T-helper 17 cell (primary cell): ENCODE measurements at places on chromosomes 1 and 21. TPM values are rescaled to one million over a fixed set of nuclear protein-coding genes. Genes with fewer than 3 reads are reported as not detected.

DNA sequence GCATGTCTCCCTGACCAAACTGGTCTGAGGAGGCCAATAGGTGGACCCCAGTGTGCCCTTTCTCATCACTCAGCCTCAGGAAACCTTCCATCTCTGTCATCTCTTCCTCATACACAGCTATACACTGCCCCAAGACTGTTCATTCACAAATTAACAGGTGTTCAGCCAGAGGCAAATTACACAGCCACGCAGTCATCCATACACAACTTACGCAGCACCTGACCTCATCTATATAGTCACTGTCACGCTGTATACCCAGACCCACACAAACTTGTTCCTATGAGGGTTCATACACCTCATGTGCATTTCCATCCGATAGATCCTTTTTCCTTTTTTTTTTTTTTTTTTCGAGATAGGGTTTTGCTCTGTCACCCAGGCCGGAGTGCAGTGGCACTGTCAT, 12.4 kb downstream of the DLGAP3 start:
- peaks cover 57% of the 10 kb centered on the region for H3K27me3 ChIP-seq
- peaks cover 5% of the 10 kb centered on the region for H3K4me1 ChIP-seq
- no peak for DNase-seq
- H3K27ac ChIP-seq, result no peak overlapping the region
- peaks cover 8% of the 10 kb centered on the region for H3K36me3 ChIP-seq
- no peak overlapping the region for H3K4me3 ChIP-seq

- H3K4me1 ChIP-seq, result no peaks in the 10 kb centered on the region
- peaks cover 10% of the 10 kb centered on the region for H3K27me3 ChIP-seq
- H3K27ac ChIP-seq, result no peak overlapping the region
- H3K4me3 ChIP-seq, result no peak overlapping the region
- no peak for DNase-seq
- no peaks in the 10 kb centered on the region for H3K36me3 ChIP-seq
Measured at GRCh38 chr21:29677326-29677725, 262.5 kb downstream of the GRIK1 start.

GRCh38 chr1:58741678-58742553, 41.9 kb downstream of the JUN start:
- DNase-seq, result no peak
- H3K4me1 ChIP-seq, result peaks cover 7% of the 10 kb centered on the region
- H3K4me3 ChIP-seq, result no peak overlapping the region
- H3K36me3 ChIP-seq, result peaks cover 2% of the 10 kb centered on the region

GRCh38 chr1:10014016-10014415, 17.0 kb downstream of the RBP7 start:
- H3K27me3 ChIP-seq, result peaks cover 6% of the 10 kb centered on the region
- H3K4me1 ChIP-seq, result no peaks in the 10 kb centered on the region
- no peak overlapping the region for H3K27ac ChIP-seq
- H3K36me3 ChIP-seq, result no peaks in the 10 kb centered on the region
- H3K4me3 ChIP-seq, result no peak overlapping the region

- H3K4me1 ChIP-seq, result peaks cover 9% of the 10 kb centered on the region
- no peaks in the 10 kb centered on the region for H3K36me3 ChIP-seq
- H3K4me3 ChIP-seq, result no peak overlapping the region
- H3K27ac ChIP-seq, result no peak overlapping the region
- no peaks in the 10 kb centered on the region for H3K27me3 ChIP-seq
Measured at GRCh38 chr1:186443638-186444037, 17.3 kb downstream of the PDC start.

DNA sequence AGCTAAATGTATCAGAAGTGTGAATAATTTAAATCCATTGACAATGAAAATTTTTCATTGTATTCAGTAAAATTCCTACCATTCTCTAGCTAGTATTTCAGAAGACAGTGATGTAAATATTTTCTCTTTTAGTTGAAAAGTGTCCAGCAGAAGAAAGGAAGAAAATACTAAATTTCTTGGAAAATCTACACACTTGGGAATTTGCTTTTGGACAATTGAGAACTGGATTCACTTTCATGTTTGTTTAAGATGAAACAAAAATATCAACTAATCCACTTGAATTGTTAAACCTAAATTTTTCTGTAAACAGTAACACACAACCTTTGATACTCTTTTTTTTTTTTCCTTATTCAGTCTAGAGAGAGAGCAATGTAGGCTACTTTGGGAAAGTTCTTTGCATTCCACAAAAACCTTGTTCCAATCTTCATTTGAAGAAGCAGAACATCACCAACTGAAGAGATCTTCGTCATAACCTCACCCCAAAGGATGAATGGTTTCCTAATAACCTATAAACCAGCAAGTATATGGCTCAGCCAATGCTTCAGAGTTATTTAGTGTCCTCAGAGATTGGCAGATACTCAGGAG, 155.1 kb upstream of the GORAB start:
- no peak for DNase-seq
- H3K4me3 ChIP-seq, result no peak overlapping the region
- H3K27ac ChIP-seq, result no peak overlapping the region
- peaks cover 2% of the 10 kb centered on the region for H3K4me1 ChIP-seq
- H3K27me3 ChIP-seq, result peaks cover 4% of the 10 kb centered on the region
- no peaks in the 10 kb centered on the region for H3K36me3 ChIP-seq

RASSF5 gene
- total RNA-seq, result 177 TPM

NR1I3 gene
- total RNA-seq, result not detected

MROH7 gene
- 0.77 TPM for total RNA-seq
